Hematopoietic multipotent progenitor cell treated with erythropoietin and hydrocortisone succinate and interleukin-3 and kit ligand, for 6 days (in vitro differentiated cells): ENCODE measurements at places on chromosomes 16 and 17.
A peak's percentile ranks its signal among the peaks of the same experiment; 100 is the strongest.

- no peak for DNase-seq
These were observed 57.3 kb downstream of the TMEM186 start for GRCh38 chr16:8739989-8740704.

DNA sequence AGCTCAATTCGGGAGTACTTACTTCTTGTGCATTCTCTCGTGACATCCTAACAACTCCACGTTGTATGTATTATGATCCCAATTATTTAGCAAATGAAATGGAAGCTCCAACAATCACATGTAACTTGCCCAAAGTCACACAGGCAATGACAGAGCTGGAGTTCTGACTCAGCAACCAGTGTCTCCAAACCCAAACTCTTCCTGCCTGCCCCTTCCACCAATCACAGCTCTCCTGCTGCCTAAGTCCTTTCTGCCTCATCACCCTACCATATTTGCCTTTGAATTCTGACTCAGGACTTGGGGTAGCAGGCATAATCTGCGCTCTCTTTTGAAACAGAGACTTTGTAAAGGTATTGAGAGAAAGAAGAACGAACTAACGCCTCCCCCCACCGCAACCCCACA lies 245.2 kb upstream of the MAF start:
- DNase-seq = peak; percentile 7

DNA sequence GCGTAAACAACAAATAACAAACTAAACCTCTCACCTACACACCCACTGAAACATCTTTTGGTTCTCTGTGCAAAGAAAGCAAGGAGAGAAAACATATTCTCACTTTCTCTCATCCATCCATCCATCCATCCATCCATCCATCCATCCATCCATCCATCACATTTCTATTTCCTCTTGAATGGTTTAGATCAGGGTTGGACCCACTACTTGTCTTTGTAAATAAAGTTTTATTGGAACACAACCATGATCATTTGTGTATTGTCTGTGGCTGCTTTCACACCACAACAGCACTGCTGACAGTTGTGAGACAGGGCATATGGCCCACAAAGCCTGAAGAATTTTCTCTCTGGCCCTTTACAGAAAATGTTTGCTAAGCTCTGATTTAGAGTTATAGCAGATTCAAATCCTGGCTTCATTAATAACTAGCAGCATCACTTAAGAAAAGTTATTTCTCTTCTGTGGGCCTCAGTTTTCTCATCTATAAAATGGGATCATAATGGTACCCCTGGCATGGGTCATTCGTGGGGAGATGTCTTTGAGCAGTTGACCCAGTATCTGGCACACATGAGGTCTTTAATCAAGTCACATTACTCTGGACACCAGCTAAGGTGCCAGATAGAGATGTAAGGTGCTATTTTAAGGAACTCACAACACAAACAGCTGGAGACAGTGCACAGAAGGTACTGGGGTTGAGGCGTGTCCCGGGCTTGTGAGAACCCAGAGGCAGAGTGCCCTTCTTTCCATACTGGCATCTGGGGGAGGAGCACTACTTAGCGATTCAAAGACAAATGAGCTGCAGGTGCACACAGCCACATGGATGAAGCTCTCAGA lies 146.3 kb downstream of the CMIP start:
- DNase-seq = no peak

GRCh38 chr17:2792366-2793169 lies 3.7 kb upstream of the RAP1GAP2 start:
- peak; percentile 31 for DNase-seq

DNA sequence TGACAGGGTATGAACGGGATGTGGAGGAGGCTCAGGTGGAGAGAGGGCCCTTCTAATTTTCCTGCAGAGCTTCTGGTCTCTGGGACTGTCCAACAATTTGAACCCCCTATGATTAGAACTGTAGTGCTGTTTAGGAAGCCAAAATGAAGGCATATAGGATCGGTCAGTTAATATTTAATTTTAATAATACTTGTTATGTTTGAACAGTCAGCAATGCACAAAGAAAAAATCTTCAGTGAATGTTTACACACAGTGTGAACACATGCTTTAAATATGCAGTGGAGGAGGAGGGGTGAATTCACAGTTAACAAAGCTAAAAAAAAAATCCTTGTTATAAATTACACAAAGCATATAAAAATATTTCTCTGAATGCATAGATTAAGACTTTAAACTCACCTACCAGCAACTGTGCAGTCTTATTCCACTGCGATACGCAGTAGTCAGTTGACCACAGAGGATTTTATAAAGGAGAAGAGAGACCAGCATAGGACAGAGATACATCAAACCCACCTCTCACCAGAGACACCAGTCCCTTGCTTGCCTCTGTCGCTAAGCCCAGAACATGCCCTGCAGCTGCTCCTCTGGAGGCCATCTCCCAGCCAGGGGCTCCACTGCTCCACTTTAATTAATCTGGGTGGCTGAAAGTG lies 14.6 kb downstream of the ANKRD40 start:
- DNase-seq = no peak

DNA sequence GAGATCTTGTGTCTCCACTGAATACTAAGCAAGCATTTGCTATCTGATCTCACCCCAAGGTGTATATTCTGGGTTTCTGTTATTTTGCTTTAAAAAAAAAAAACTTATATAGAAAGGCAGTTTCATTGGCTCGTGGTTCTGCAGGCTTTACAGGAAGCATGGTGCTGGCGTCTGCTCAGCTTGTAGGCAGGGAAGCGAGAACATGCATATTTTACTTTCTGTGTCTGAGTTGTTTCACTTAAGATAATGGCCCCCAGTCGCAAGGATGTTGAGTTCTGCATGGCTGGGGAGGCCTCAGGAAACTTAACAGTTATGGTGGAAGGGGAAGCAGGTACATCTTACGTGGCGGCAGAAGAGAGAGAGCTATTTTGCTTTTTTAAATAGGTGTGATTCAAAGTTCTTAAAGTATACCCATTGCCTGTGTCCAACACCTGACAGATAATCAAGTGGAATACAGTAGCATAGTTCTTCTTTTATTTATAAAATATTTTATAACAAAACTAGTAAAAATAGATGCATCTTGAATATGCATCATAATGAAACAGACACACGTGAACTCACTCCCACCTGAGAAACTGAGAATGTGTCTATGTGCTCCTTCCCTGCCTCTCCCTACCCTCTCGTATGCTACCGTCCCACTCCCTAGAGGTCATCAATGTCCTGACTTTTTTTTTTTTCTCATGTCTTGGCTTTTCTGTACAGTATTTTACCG lies 15.4 kb upstream of the ARHGAP17 start:
- DNase-seq = no peak

- DNase-seq = no peak
These were observed 8.1 kb downstream of the CES4A start for GRCh38 chr16:66996324-66996982.

DNA sequence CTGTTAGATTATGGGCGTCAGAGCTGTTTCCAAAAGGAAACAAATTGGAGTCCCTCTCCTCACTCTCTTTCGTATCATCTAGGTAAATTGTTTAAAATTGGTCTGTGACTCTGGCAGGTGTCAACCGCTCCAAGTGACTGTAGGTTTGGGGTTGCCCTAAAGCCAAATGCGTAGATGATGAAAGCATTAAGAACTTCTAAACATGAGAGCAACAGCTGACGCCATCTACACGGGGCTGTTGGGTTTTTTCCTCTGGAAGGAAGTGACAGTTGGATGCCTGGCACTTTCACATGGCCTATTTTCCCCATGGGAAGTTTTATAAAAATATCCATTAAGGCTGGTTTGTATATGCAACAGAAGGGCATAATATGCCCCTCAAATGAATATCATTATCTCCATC lies 215.7 kb upstream of the CACNG5 start:
- no peak for DNase-seq

DNA sequence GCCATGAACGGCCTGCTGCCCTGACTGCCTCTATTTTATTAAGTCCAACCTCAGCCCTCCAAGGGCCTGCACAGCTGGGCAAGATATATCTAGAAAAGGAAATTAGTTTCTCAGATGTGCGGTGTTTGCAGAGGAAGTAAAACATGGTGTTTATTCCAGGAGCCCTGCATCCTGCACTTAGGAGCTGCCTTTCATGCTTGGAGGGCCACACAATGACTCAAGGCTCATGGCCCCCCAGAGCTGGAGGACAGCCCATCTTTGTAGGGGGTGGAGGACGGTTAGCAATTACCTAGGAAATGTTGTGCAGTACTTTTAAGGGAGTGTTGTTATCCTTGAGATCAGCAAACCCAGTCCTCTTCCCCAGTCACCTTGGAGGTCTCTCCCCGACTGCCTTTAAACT lies 80.5 kb downstream of the COPRS start:
- DNase-seq = no peak

DNA sequence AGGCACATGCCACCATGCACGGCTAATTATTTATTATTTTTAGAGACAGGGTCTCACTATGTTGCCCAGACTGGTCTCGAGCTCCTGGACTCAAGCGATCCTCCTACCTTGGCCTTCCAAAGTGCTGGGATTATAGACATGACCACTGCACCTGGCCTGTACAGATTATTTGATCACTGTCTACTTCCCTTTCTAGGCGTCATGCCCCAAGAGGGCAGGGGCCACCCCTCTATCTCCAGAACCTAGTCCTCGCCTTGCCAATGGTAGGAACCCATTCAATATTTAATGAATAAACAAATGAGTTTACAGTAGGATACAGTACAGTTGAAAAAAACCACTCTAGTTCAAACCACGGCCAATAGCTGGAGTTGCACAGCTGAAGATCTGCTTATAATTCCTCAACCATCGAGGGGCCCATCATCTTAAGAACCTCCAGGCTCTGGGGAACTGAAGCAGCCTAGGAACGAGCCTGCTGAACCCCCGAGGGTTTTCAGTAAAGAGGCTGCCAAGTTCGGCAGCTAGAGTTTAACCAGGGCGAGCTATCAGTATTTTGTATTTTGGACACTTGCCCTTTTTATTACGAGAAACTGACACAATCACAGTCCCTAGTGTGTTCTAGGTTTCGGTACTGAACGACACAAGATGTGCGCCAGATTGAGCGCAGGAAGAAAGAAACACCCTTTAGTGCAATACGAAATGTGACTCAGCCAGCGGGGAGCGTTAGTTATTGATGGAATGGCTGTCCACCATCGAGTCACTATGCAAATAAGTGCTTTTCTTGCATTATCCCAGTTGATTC lies 14.6 kb downstream of the ADCY9 start:
- no peak for DNase-seq

- peak; percentile 69 for DNase-seq
These were observed at the start of gene CORO6 for GRCh38 chr17:29622337-29623282. TSS of gene CORO6 (minus strand) at chr17:29622912. CDS start at chr17:29621421, 1,491 bp downstream.

GRCh38 chr16:50719401-50720337 lies 22.2 kb upstream of the CYLD start:
- peak; percentile 50 for DNase-seq

DNA sequence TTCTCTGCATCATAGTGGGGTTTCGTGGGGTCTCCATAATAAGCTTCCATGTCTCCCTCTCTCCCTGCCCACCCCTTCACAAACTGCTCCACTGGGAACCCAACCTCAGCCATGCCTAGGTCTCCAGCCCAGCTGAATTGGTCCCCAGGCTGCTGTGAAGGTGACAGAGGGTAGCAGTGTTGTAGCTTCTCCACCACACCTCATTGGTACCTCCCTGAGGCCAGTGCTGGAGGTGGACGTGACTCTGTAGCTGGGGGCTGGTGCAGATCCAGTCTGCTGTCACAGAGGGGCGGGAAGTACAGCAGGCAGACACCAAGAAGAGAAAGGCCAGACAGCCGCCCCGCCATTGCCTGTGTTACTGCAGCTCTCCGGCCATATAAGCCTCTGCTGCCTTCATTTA lies 82.1 kb downstream of the OR1D5 start:
- no peak for DNase-seq

GRCh38 chr17:77507111-77507885 lies 366.5 kb downstream of the SEC14L1 start:
- peak; percentile 14 for DNase-seq

GRCh38 chr16:8760021-8760420 lies 37.4 kb downstream of the TMEM186 start:
- no peak for DNase-seq

DNA sequence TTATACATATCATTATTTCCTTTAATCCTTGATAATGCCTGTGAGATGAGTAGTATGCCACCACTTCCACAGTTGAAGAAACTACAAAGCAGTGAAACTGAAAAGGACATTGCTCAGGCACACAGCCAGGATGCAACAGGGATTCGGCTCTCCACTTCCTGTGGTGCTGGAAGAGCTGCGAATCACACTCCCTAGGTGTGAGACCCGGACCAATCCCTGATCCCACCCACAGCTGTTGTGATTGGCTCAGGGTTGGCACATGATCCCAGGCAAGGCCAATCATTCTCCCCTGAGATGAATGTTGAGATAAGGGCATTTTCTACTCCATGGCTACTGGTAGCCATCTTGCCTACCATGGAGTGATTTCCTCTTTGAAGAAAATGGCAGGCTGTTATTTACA lies 218.2 kb downstream of the TMEM114 start:
- no peak for DNase-seq

DNA sequence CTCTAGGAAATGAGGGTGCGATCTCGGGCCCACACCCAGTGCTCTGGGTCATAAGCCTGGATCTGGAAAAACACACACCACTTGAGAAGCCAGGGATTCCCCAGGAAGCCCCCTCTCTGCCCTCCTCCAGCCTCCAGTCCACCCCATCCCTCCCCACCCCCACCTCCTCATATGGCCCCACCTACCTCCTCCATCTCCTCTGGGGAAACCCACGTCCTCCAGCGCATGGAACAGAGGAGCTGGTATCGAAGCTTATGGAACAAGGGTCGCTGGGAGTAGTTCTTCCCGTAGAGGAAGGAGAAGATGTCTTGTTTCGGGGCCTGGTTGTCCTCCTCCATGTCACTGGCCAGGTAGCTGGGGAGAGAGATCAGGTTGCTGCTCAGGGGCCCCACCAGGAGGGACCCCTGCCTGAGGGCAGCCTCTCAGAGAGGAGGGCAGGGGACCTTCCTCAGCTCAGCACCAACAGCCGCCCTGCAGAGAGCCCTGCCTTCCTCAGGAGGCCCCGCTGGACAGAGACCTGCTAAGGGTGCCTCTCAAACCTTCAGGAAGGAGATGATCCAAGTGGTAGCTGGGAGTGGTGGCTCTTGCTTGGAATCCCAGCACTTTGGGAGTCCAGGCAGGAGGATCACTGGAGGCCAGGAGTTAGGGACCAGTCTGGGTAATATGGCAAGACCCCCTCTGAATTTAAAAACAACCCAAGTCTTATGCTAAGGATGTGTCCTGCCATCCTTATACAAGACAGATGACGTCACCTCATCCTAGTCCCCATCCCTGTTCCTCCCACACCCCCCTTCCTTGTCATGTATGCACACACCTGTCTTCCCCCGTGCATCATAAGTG lies 5.0 kb downstream of the SPDYE4 start:
- DNase-seq = no peak

GRCh38 chr17:42414704-42415409 lies 8.2 kb downstream of the CAVIN1 start:
- peak; percentile 59 for DNase-seq

- no peak for DNase-seq
These were observed 17.0 kb downstream of the GJD3 start for GRCh38 chr17:40347319-40348135.

GRCh38 chr16:13997933-13998332 lies 73.2 kb upstream of the MRTFB start:
- DNase-seq = peak; percentile 24

DNA sequence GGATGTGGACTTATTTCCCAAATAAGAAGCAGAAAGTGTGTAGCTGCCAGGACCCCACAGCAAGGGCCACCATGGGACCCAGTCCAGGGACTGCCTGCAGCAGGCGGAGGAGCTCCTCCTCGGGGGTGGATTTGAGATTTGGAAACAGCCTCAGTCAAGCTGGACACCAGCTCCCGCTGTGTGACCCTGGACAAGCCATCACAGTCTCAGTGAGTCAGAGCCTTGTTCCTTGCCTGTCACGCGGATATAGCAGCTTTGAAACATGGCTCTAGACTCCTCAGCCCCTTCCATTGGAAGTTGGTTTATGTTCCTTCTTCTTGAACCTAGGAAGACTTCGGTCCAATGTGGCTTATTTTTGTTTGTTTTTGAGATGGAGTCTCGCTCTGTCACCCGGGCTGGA lies 12.5 kb upstream of the DPEP1 start:
- no peak for DNase-seq
